HepG2 (cell line): ENCODE measurements at places on chromosomes 16 and 17. TPM values are rescaled to one million over a fixed set of nuclear protein-coding genes. Genes with fewer than 3 reads are reported as not detected.

DNA sequence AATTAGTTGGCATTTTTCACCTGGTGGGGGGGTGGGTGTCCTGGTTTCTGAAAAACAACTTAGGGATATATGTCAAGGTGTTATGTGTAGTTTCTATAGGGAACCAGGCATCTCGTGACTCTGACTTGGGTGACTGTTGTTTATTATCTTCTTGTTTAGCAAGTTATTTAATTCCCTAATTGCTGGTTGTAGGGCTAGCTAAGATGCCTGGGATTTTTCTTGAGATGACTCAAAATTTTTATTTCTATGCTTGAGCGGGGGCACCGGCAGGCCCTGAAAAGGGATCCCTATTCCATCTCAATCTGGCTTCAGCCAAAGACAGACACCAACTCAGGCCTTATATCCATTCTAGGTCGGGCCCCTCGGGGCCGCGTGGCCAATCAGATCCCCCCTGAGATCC is 3.2 kb downstream of the DPH1 start:
- no peak for DNase-seq

DNA sequence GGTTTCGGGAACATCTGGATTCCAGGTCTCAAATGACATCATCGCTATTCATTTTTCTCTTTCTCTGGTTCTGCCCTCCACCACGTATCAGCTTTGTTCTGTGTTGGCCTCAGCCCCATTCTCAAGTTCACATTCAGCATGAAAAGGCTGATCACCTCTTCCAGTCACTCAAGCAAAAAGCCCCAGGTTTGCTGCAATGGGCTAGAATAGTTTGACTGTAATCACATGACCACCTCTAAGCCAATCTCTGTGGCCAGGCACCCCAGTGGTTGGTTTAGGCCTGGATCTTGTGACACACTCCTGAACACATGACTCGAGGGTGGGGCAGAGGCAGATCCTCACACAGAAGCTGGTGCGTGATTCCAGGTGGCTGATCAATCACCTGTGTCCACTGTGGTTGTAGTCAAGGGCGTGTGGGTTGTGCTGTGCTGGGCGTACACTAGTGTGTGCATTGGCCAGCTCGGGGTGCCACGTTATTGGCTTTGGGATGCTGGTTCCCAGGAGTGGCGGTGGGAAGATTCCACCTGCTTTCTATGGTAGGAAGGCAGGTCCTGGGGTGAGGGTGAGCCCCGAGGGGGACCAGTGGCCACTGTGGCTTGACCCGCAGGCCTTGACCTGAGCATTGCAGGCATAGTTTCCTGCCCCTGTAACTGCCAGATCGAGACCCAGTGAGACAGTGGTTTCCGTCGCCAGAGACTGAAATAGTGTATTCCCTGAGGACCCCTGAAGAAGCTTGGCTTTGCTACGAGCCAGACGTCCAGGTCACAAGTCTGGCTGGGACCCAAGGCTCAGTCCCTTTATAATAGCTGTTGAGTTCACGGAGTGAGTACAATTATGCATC is 12.0 kb downstream of the EEF2K start:
- DNase-seq = no peak

- no peak for DNase-seq
Observed at GRCh38 chr16:56825826-56826225, 39.2 kb upstream of the SLC12A3 start.

- no peak for DNase-seq
Observed at GRCh38 chr16:84047626-84048025, 5.0 kb upstream of the SLC38A8 start.

- DNase-seq = no peak
Observed at GRCh38 chr17:28317099-28317965, 1.7 kb upstream of the TMEM97 start.

DNA sequence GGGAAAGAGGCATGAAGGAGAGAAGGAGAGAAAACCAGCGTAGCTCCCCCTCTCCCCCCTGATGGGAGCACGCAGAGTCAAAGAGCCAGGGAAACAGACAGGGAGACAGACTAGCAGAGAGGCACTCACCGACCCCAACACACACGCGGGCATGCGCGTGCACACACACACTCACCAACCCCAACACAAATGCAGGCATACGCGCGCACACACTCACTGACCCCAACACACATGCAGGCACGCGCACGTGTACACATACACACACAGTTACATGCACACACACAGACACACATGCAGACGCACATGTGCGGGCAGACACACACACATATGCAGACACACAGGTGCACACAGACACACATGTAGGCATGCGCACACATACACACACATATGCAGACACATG is 4.6 kb downstream of the CACNB1 start:
- DNase-seq = no peak

- DNase-seq = peak; percentile 63
Observed at GRCh38 chr17:4913994-4914393, 11.1 kb upstream of the CHRNE start.

- DNase-seq = no peak
Observed at GRCh38 chr17:17682737-17683680, 1.8 kb downstream of the RAI1 start.

- DNase-seq = no peak
Observed at GRCh38 chr17:63445065-63445464, 1.0 kb downstream of the CYB561 start.

DNA sequence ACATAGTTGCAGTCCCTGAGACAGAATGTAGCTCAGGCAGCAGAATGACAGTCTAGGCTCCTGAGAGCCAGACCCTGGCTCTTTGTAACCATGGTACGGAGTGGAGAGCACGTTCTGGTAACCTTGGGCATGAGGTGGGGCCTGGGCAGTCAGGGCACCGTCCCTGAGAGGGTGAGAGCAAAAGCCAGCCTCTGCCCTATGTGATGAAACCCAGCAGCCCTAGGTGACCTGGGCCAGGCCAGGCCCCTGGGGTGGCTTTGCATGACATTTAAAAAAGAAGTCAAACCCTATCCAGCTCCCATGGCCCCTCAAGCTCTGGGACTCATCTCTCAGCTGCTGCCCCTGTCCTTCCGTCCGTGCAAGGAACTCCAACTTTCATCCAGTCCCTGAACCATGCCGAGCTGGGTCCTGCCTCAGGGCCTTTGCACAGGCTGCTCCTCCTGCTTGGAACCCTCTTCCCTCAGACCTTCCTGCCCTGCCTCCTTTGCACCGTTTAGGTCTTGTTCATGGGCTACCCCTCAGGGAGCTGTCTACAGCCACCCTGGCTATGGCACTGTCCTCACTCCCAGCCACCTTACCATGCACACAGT is 188.6 kb downstream of the NTN1 start:
- DNase-seq = no peak

DNA sequence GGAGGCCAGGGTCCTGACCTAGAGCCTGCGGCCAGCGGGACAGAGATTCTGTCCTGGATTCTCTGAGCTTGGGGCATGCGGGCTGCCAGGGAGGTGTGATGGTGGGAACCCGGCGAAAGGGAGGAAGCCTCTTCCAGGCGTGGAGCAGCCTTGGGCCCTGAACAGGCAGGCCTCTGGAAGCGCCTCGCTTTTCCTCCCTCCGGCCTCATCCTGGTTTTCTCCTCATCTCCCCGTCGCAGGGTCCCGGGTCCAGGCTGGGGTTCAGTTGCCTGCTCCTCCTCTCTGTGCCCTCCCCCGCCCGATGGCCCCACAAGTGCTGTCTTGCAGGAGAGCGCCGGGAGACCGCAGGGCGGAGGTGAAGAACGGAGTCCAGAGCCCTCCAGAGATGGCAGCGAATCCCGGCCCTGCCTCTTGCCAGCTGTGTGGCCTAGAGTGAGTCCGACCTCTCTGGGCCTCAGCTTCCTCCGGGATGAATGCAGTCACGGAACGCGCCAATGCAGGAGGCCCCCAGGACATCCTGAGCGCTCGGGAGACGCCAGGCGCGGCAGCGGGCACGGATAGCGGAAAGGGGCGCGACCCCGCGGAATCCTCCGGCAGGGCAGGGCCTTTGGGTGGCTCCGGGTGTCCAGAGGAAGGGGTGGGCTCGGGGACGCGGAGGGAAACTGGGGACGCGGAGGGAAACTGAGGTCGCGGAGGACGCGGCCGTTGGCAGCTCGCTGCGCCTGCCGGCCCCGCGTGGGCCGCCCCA is 553 bp upstream of the RAB11FIP4 start:
- no peak for DNase-seq

GRCh38 chr17:83191388-83192160 is 112.2 kb downstream of the METRNL start:
- no peak for DNase-seq

- no peak for DNase-seq
Observed at GRCh38 chr17:4782652-4783051, 3.5 kb downstream of the VMO1 start.

DNA sequence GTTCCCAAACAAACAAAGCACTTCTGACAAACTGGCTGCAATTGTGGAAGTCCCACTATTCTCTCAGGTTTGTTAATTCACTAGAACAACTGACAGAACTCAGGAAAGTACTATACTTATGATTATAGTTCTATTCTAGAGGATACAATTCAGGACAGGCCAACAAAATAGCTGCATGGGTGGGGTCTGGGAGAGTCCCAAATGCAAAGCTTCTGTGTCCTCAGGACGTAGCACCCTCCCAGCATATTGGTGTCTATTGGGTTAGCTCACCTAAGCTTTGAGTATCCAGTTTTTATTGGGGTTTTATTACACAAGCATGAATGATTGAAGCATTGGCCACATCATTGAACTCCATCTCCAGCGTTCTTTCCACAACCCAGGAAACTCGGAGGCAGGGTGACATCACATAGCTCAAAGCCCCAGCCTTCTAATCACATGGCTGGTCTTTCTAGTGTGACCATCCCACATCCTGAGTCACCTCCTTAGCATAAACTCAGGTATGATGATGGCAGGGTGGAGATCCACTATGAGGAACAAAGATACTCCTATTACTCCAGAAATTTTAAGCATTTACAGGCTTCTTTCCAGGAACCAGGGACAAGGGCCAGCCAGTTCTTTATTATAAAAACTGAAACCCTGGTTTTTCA is 43.9 kb upstream of the CCNF start:
- no peak for DNase-seq

DNA sequence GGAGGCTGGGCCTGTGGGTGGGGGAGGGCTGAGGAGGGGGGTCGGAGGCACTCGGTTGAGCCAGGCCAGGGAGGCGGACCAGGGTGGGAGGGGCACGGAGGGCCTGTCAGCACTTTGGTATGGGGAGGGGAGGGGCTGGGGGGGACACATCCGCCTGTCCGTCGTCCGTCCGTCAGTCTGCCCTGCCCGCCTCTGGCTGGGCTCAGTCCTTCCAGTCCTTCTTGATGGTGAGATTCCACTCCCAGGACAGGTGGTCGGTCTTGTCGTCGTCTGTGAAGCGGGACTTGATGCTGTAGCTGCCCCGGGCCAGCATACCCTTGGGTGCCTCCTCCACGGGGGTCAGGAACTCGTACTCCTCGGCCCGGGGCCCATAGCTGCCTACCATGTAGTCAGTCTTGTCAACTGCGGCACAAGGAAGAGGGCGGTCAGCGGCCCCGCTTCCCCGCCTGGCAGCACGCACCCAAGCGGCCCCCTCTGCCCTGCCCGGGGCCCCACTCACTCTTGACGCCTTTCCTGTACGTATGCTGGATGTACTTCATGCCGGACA is 2.4 kb downstream of the ARHGDIA start:
- peak; percentile 59 for DNase-seq

DNA sequence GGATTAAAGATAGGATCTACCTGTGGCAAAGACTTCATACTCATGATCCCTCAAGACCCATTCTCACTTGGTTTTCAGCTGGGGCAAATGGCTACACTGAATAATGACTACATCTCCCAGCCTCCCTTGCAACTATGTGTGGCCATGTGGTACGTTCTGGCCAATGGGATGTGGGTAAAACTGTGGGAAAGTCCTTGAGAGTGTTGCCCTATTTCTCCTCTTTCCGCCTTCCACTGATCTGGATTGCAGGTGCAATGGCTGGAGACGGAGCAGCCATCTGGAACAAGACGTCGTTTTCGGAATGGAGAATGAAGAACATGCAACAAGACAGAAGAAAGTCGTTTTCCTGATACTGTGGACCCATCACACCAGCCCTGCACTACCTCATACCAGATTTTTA is 48.5 kb downstream of the HAPSTR1 start:
- peak; percentile 64 for DNase-seq

DNA sequence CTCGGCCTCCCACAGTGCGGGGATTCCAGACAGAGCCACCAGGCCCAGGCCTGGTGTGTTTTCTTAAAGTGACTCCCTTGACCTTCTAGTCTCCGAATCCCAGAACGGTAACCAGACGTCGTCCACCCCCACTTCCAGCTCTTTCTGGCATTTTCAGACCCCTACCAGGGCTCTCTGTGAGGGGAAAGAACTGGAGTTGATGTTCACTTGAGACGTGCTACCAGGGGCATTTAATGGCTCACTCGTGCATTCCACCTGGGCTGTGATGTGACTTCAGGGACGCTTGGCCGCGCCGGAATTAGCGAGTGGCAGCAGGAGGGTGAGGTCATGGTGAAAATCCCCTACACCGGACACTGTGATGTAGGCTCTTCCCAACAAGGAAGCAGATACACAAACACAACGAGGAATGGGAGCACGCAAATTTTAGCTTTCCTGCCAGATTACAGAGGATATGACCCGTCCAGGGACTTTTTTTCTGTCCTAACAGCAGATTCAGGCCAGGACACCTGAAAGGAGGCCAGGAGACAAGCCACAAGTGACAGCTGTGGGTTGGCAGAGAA is 1.1 kb upstream of the GNA13 start:
- DNase-seq = no peak

GRCh38 chr17:45287526-45288500 is 25.9 kb upstream of the SPATA32 start:
- DNase-seq = no peak

DNA sequence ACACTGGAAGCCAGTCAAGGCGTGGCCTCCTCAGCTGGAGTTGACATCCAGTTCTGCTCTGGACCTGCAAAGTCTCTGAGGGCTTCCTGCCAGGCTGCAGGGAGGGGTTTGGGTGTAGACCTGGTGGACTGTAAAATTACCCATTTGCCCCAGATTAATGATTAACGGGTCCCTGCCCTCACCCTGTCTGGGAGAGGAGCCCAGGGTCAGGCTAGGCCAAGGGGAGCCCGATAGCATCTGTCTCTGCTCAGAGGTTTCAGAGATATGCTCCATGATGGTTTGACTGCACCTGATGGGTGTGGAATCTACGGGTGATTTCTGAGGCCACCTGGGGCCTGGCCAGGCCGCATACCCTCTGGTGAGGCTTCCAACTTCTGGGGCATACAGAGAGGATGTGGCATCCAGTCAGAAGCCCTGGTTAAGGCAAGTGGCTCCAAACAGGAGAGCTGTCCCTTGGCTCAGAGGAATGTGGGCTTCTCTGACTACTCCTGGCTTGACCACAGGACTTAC is 11.2 kb downstream of the PPY start:
- DNase-seq = peak; percentile 92

- DNase-seq = no peak
Observed at GRCh38 chr16:48605518-48606110, 4.4 kb downstream of the N4BP1 start.

DNA sequence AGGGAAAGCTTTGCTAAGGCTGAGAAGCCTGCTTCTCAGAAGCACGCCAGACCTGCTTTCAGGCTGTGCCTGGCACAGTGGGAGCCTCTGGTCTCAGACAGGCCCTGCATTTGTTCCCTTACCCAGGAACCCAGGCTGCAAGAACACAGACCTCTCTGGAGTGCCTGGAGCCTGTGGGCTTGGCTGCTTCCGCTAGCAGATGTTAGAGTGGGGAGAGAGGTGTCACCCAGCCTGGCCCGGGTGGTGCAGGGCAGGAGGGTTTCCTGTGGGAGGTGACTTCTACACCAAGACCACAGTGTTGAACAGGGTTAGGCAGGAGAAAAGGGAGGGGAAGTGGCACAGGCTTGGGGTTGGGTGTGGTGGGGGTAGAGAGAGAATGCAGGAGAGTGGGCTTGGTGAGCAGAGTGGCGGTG is 35.8 kb upstream of the ADGRG1 start:
- no peak for DNase-seq

MAP3K3 gene
- 15.9 and 21.8 TPM in 2 replicates for total RNA-seq

CDH5 gene
- total RNA-seq = 0.34 and 0.71 TPM in 2 replicates

KCNJ18 gene
- not detected in 2 replicates for total RNA-seq

SSTR5 gene
- 0.14 and 0.49 TPM in 2 replicates for total RNA-seq

SCGB1C2 gene
- total RNA-seq = not detected in 2 replicates
